Type B pancreatic cell (in vitro differentiated cells): ENCODE measurements at places on chromosomes 4 and X. TPM values are rescaled to one million over a fixed set of nuclear protein-coding genes. Genes with fewer than 3 reads are reported as not detected.

GRCh38 chr4:70956549-70957210 lies 36.8 kb upstream of the DCK start:
- peaks cover 5% of the 10 kb centered on the region for H3K4me1 ChIP-seq
- H3K4me3 ChIP-seq = no peak overlapping the region
- H3K36me3 ChIP-seq = peaks cover 12% of the 10 kb centered on the region
- H3K27ac ChIP-seq = peak overlapping the region; percentile 19
- DNase-seq = no peak

- no peaks in the 10 kb centered on the region for H3K27me3 ChIP-seq
- H3K36me3 ChIP-seq = peaks cover 13% of the 10 kb centered on the region
- H3K27ac ChIP-seq = no peak overlapping the region
- no peak overlapping the region for H3K4me3 ChIP-seq
- DNase-seq = no peak
- no peaks in the 10 kb centered on the region for H3K4me1 ChIP-seq
Observed at GRCh38 chrX:56763556-56764152, 34.6 kb downstream of the NBDY start.

DNA sequence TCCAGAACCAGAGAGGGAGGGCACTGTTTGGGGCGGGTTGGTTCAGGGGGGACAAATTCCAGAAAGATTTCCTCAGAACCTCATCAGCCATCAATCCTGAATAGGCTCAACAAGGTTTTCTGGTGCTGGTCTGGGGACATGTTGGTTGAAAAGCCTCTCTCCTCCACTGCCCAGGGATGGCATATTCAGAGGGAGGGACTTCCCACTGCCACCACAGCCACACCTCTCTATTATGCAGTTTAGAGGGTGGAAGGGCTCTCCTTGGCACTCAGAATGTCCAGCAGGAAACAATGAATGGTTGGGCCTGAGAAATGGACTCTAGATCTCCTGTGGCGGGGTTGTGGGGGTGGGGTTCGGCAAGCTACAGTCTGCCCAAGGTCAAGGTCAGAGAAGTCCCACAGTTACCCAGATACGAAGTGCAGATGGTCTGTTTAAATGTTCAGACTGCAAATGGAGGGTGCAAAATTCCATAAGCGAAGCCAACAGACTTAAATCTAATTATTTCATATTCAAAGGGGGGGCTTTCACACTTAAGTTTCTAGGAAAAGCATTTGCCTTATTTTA lies 70.7 kb downstream of the LEF1 start:
- H3K27ac ChIP-seq = no peak overlapping the region
- DNase-seq = no peak
- no peak overlapping the region for H3K4me3 ChIP-seq
- H3K4me1 ChIP-seq = peaks cover 4% of the 10 kb centered on the region
- H3K36me3 ChIP-seq = peaks cover 5% of the 10 kb centered on the region
- no peaks in the 10 kb centered on the region for H3K27me3 ChIP-seq

DNA sequence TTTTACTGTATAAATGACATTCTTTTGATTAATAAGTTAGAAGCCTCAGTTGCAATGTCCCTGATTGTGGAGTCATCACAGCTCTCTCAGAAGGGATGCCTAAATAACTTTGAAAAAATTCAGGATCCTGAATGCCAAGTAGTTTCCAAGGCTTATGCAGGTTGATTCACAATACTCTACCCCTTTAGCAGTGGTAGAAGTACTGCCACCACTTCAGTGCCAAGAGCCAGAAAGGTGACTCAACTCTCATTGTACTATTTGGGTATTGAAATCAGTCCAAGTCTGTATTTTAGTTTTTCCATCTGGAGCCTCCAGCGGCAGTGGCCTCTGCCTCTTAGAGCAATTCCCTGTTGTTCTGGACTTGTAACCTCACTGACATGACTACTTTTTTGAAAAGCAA lies 320.1 kb upstream of the NDST4 start:
- no peak overlapping the region for H3K27ac ChIP-seq
- H3K4me1 ChIP-seq = no peaks in the 10 kb centered on the region
- H3K4me3 ChIP-seq = no peak overlapping the region
- H3K36me3 ChIP-seq = no peaks in the 10 kb centered on the region
- DNase-seq = no peak
- H3K27me3 ChIP-seq = no peaks in the 10 kb centered on the region

GRCh38 chr4:83112678-83113428 lies 1.7 kb downstream of the PLAC8 start:
- peaks cover 7% of the 10 kb centered on the region for H3K4me1 ChIP-seq
- H3K27ac ChIP-seq = peak overlapping the region; percentile 24
- H3K36me3 ChIP-seq = no peaks in the 10 kb centered on the region
- H3K4me3 ChIP-seq = peak overlapping the region; percentile 70

GRCh38 chr4:51831133-51831532 lies 11.8 kb upstream of the DCUN1D4 start:
- H3K4me3 ChIP-seq = no peak overlapping the region
- DNase-seq = no peak
- H3K4me1 ChIP-seq = peaks cover 5% of the 10 kb centered on the region
- H3K27ac ChIP-seq = no peak overlapping the region
- peaks cover 32% of the 10 kb centered on the region for H3K27me3 ChIP-seq

- no peak overlapping the region for H3K27ac ChIP-seq
- no peaks in the 10 kb centered on the region for H3K36me3 ChIP-seq
- DNase-seq = no peak
- H3K4me3 ChIP-seq = no peak overlapping the region
- H3K27me3 ChIP-seq = no peaks in the 10 kb centered on the region
Observed at GRCh38 chr4:99857307-99857706, 36.9 kb downstream of the LAMTOR3 start.

- H3K4me1 ChIP-seq = no peaks in the 10 kb centered on the region
- no peaks in the 10 kb centered on the region for H3K36me3 ChIP-seq
- no peak overlapping the region for H3K27ac ChIP-seq
Observed at GRCh38 chr4:141158219-141158618, 24.9 kb upstream of the RNF150 start.

DNA sequence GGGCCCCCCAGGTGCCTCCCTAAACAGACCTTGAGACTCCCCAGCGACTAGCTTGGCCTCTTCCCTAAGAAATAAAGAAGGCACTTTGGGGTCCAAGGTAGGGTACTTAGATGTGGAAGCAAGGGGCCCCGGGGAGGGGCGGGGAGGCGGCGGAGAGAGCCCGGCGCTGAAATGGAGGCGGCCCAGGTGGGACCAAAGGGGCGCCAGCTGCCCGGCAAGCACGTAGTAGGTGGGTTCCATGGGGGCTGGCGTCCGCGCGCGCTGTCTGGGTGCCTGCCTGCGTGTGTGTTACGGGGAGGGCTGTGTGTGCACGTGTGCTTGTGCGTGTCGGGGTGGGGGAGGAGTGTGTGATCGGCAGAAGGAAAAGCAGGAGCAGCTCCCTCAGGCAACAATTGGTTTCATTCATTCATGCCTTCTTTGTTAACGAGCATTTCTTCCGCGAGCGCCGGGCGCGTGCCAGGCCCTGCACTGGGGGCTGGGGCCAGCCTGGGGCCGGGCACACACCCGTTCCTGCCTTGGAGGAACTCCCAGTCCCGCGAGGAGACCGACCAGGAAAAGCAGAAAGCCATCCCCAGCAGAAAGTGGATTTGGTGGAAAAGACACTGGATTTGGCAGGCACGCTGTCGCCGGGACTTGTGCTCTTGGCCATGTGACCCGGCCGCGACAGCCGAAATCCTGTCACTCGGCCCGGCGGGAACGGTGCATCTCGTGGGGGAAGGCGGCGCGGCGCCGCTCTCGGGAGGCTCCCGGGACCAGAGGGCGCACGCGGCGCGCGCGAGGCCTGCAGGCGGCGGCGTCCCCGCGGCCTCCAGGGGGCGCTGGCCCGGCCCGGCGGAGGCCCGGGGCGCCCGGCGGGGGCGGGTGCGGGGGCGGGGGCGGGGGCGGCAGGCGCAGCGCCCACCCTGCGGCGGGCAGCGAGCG lies 3.3 kb upstream of the DUSP9 start:
- H3K27me3 ChIP-seq = peaks cover 38% of the 10 kb centered on the region
- peak; percentile 68 for DNase-seq
- no peak overlapping the region for H3K27ac ChIP-seq
- peak overlapping the region; percentile 77 for H3K4me3 ChIP-seq
- no peaks in the 10 kb centered on the region for H3K4me1 ChIP-seq
- no peaks in the 10 kb centered on the region for H3K36me3 ChIP-seq

DNA sequence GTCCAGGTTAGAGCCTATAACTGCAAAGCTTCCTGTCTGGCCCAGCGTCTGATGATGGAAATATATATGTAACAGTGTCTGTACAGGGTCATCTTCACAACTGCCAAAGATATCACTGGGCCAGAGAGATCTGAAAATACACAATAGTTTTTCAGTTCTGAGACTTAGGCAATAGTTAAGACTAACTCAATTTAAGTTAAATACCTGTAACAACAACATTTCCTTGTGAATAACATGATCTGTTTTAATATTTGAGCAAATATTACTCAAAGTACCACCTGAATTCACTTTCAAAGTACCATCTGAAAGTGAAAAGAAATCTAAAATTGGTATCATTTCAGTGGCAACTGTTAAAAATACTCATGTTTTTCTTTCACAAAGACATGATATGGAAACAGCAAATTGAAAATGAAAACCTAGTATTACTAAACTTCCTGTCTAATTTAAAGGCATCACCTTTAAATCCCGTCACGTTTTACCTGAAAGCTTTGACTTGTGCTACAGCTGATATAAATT lies 9.6 kb downstream of the ZAR1 start:
- H3K4me1 ChIP-seq = no peaks in the 10 kb centered on the region
- H3K4me3 ChIP-seq = no peak overlapping the region
- no peaks in the 10 kb centered on the region for H3K27me3 ChIP-seq
- peaks cover 21% of the 10 kb centered on the region for H3K36me3 ChIP-seq
- no peak overlapping the region for H3K27ac ChIP-seq
- no peak for DNase-seq

DNA sequence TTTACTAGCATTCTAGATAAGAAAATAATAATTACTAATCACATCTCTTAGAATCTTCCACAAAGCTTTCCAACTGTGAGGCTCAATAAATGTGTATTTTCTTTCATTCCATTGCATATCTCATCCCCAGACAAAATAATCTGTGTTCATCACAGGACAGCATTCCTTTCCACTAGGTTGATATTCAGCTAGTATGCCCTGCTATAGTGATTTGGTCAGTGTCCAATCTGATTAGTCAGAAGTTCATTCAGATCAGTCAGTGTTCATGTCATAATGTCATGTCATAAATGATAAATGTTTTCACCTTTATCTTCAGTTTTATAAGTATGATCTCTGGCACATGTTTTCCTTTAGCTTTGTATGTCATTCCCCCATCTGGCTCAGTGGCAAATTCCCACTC lies 611.4 kb downstream of the KCTD8 start:
- no peak overlapping the region for H3K4me3 ChIP-seq
- DNase-seq = no peak
- H3K27me3 ChIP-seq = no peaks in the 10 kb centered on the region
- H3K27ac ChIP-seq = no peak overlapping the region
- H3K36me3 ChIP-seq = no peaks in the 10 kb centered on the region

DNA sequence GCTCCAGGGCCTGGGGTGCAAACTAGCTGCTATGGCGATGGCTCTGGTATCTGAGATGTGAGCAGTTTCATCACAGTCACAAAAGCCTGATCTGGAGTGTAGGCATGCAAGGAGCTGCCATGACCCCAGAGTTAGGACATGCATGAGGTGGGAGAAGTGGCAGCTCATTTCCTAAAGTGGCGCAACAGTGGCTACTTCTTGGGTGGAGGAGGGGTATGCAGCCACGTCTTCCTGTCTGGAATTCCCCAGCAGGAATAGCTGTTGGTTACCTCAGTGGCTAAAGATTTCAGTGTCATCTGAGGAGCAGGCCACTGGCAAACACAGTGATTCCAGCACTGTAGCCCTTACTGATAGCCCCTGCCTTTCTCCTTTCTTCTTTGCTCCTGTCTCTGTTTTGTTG lies 1382.5 kb downstream of the C4orf33 start:
- H3K4me3 ChIP-seq = no peak overlapping the region
- no peaks in the 10 kb centered on the region for H3K36me3 ChIP-seq
- no peak for DNase-seq
- H3K4me1 ChIP-seq = no peaks in the 10 kb centered on the region

DNA sequence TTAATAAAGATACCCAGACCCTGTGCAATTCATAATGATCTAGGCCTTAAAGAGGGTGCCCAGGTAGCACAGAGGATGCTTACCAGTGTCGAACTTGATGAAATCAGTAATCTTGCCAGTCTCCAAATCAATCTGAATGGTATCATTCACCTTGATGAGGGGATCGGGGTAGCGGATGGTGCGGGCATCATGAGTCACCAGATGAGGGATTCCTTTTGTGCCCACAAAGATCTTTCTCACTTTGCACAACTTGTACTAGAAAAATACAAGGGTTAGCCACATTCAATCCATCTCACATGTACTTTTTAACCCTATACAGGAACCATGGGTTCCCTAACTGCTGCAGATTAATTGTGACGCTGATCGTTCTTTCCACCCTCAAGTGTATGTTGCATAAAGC lies 3.3 kb downstream of the RPS4X start:
- peaks cover 58% of the 10 kb centered on the region for H3K36me3 ChIP-seq
- H3K27ac ChIP-seq = peak overlapping the region; percentile 12
- peaks cover 38% of the 10 kb centered on the region for H3K4me1 ChIP-seq
- DNase-seq = no peak
- peak overlapping the region; percentile 91 for H3K4me3 ChIP-seq

DNA sequence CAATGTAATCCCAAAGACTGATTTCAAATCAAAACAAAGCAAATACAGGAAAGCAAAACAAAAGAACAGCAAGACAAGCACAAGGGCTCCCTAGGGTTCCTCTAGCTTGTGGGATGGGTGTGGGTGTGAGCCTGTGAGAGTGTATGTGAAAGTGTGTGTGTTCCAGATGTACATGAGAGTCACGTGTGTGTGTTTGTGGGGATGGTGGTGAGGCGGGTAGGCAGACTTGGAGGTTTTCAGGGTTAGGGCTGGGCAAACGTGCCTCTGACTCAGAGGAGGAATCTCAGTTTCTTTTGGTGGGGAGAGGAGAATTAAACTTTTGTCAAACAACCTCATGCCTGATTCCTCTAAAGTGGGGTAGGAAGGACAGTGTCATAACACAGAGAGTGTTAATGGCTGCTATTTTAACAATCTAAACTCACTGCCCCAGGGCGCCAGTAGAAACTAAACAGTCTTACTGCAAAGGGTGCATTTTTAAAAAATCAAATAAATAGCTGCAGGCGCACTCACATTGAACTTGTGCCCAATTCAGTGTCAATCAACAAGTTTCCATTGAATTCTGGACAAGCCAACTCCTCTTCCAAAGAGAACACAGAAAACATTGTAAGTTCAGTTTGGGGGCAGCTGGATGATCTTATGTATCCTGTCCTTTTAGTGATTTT lies 51.8 kb downstream of the CHRDL1 start:
- no peaks in the 10 kb centered on the region for H3K27me3 ChIP-seq
- no peak overlapping the region for H3K4me3 ChIP-seq
- DNase-seq = no peak
- H3K36me3 ChIP-seq = no peaks in the 10 kb centered on the region

DNA sequence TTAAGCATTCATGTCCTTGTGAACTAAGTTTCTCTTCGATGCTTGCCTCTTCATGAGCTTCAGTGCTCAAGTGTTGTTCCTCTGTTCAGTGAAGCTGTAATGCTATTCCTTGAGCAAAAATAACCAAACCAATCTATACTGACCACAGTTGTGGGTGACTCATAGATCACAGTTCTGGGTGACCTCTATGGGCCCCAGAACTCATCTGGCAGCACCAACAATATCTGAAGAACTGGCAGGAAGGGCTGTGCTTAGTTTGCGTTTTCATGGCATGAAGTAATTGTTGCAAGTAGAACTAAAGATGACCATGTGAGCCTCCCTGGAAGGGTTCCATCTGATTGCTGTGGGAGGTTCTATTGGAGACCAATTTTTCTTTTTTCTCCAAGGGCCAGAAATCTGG lies 106.2 kb downstream of the CCNG2 start:
- no peaks in the 10 kb centered on the region for H3K4me1 ChIP-seq
- peaks cover 7% of the 10 kb centered on the region for H3K27me3 ChIP-seq
- no peaks in the 10 kb centered on the region for H3K36me3 ChIP-seq

The SNX25 gene
- 9.4 and 11.2 TPM in 2 replicates for total RNA-seq

The HSFX3 gene
- not detected in 2 replicates for total RNA-seq

The CLIC2 gene
- total RNA-seq = 0.43 and 1.3 TPM in 2 replicates

The PCDH19 gene
- 61.6 and 122 TPM in 2 replicates for total RNA-seq

The TCP11X2 gene
- total RNA-seq = not detected in 2 replicates
